ENCODE measurements at places on chromosomes 11 and 22. TPM values are rescaled to one million over a fixed set of nuclear protein-coding genes. Genes with fewer than 3 reads are reported as not detected.

- DNase-seq: no peak
Measured at GRCh38 chr22:35266277-35266676, 9.0 kb downstream of the HMGXB4 start.

DNA sequence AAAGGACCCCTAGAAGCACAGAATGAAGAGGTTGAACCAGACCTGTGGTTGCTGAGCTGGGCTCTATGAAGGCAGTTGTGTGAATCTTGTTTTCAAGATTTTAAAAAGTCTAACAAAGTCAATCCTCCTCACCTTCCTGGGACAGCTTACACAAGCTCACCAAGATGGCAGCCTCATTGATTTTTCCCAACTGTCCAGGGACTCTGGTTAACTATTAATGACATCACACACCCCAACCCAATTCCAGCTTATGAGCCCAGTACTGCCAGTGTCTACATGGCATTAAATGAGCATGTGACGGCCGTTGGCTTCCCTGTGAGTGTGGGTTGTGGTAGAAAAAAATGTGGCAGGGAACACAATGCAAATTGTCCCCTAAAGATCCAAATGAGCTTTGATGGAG is 137.0 kb downstream of the CHST1 start:
- no peak for DNase-seq

- no peak for DNase-seq
Measured at GRCh38 chr11:43145653-43146052, 166.1 kb upstream of the API5 start.

- no peak for DNase-seq
Measured at GRCh38 chr11:112581747-112582146, 321.1 kb upstream of the PLET1 start.

The MICALL1 gene
- 24.3 TPM for total RNA-seq

The YPEL4 gene
- total RNA-seq: 2.2 TPM

The WT1 gene
- 38.9 TPM for total RNA-seq
